ENCODE measurements at places on chromosomes 4 and X. TPM values are rescaled to one million over a fixed set of nuclear protein-coding genes. Genes with fewer than 3 reads are reported as not detected.

PPP1R2C gene
- total RNA-seq, result not detected

HMGN5 gene
- 1.5 TPM for total RNA-seq

TMEM128 gene
- total RNA-seq, result 12.9 TPM

FAM184B gene
- total RNA-seq, result 0.03 TPM

MAGEA12 gene
- total RNA-seq, result not detected

- no peak for DNase-seq
These were observed 23.5 kb downstream of the RAP1GDS1 start for GRCh38 chr4:98284640-98285046.

GRCh38 chr4:38230121-38230801 lies 270.1 kb downstream of the PTTG2 start:
- no peak for DNase-seq
